ENCODE measurements at places on chromosomes 7 and 10.

DNA sequence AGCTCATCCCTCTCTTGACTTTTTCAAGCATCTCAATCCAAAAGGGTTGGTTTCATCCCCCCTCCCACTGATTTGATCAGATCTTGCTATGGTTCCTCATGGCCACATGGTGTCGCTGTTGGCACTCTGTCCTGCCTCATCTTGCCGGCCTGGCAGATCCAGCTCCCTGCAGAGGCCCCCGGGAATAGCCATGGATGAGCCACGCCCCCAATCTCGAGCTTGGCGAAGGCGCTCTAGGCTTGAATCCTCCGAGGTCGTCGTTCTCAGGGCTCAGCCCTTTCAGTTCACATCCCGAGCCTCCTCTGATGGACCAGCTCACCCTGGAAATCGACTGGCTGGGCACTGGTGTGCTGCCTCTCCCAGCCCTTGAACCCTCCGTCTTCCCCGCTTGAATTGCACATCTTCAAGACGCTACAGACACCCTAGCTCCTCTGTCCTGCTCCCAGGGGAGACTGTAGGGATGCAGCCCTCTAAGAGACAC, 628.7 kb downstream of the TYW1 start:
- peak; percentile 94 for DNase-seq

DNA sequence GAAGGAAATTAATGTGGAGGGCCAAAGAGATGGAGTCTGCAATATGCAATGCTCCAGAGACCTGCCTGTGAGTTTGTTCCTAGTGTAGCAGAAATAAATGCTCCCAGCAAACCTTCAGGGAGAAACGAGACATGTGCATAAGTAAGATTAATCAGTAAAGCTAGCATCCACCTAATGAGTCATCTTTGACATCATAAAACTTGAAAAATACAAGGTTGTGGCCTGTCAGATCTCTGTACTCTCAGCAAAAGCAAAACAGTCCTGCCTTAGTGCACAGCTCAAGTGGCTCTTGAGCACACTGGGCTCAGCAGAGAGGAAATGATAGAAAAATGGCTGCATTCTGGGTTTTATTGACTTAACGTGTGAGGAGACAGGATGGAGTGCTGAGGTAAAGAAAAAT, 32.5 kb upstream of the ERCC6 start:
- DNase-seq, result no peak

- DNase-seq, result no peak
Observed at GRCh38 chr7:150621376-150621775, 10.8 kb downstream of the GIMAP6 start.

GRCh38 chr10:132876993-132877431, 65.4 kb downstream of the CFAP46 start:
- DNase-seq, result peak; percentile 51

GRCh38 chr7:48052748-48053147, 17.4 kb downstream of the C7orf57 start:
- peak; percentile 78 for DNase-seq

DNA sequence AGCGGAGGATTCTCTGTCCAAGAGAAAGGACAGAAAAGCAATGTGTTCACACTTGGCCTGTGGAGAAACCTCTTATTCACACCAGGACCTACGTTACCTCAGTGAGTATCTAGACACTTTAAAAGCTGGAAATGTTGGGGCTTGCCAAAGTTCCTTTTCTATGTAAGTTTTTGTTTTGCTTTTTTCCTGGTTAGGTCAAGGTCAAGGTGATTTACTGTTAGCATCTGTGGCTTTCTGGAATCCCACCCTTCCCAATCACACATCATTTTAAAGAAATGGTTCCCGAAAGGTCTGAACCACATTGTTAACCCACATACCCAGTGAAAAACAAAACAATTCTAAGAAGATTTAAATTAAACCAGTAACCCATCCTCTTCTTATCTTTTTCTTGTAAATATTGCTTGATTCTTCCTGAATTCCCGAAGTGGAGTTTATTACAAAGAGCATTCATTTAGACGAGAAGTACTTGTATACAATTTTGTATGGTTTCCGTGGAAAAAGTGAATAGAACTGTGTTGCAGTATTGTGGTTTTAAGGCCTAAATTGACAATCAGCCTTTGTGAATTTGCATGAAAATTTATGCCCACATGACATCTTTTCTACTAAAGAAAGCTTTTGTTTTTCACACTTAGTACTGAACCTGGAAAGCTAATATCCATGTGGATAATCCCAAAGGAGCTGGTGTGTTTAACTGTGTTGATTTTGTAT, 827.0 kb upstream of the IGFBP3 start:
- no peak for DNase-seq

- no peak for DNase-seq
Observed at GRCh38 chr10:43679509-43679908, 30.8 kb upstream of the ZNF32 start.

All from islet precursor cell (in vitro differentiated cells).